ENCODE measurements at places on chromosomes 2 and 18.

- ATAC-seq: no peak
These were observed 67.6 kb upstream of the SERTAD2 start for GRCh38 chr2:64721320-64721623.

DNA sequence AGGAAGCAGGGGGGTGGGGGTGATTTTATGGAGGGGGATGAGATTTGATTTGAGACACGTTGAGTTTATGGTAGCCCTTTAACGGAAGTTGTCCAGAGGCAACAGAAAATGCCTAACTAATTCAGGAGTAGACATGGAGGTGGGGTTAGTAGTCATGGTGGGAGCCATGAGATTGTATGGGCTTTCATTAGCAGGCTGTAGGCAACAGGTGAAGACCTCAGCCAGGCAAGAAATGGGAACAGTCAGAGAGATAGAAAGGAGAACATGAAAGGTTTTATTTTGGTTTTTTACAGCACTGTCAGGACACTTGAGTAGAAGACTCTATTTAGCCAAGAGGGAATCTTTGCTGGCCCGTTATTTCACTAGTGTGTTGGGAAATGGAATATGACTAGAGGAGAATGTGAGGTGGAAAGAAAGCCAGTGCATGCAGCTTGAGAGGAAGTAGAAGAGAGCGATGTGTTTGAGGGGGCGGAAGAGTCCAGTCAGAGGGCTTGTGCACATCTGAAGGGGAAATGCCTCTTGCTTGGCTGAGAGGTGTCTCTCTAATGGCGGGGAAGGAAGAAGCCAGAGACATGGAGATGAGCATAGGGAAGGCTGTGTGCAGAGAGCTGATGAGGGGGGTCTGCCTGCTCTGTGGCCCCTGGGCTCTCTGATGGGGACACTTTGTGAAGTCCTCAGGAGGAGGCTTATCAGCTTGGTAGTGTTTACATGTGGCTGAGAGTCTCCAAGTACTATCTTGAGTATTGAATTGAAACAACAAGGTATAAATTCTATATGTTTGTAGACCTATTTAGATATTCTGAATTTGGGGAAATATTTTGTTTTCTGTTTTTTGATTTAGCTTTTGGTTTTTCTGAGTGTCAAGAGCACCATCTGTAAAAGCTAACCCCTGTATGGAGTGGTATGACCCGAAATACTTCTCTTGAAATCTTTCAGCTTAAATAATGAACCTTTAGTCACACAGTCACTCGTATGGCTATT lies 66.9 kb upstream of the ITM2C start:
- no peak for ATAC-seq

GRCh38 chr2:8501061-8501720 lies 180.7 kb upstream of the ID2 start:
- no peak for ATAC-seq

- ATAC-seq: no peak
These were observed 180.9 kb downstream of the ZBTB7C start for GRCh38 chr18:48228301-48228715.

GRCh38 chr2:31402388-31402787 lies 12.2 kb downstream of the XDH start:
- no peak for ATAC-seq

DNA sequence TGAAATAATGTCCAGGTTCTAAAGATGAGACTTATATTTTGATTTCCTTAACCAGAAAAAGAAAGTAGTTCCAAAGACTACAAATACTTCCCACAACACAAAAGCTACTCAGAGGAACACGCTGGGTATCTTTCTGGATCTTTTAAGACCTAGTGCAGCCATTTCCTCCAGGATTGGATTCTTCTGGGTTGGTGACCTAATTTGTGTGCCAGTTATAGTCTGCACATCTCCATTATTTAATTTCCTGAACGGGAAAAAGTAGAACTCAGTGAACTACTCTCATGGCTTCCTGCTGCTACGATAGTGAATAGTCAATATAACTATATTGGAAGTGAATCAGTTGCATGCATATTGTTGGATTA lies 1.5 kb downstream of the TMEM87B start:
- ATAC-seq: no peak

- ATAC-seq: no peak
These were observed 106.4 kb downstream of the ACOXL start for GRCh38 chr2:110838657-110839384.

GRCh38 chr18:36634573-36635216 lies 194.1 kb downstream of the TPGS2 start:
- peak; percentile 36 for ATAC-seq

- ATAC-seq: no peak
These were observed 387.3 kb downstream of the PLCL1 start for GRCh38 chr2:198191651-198192050.

DNA sequence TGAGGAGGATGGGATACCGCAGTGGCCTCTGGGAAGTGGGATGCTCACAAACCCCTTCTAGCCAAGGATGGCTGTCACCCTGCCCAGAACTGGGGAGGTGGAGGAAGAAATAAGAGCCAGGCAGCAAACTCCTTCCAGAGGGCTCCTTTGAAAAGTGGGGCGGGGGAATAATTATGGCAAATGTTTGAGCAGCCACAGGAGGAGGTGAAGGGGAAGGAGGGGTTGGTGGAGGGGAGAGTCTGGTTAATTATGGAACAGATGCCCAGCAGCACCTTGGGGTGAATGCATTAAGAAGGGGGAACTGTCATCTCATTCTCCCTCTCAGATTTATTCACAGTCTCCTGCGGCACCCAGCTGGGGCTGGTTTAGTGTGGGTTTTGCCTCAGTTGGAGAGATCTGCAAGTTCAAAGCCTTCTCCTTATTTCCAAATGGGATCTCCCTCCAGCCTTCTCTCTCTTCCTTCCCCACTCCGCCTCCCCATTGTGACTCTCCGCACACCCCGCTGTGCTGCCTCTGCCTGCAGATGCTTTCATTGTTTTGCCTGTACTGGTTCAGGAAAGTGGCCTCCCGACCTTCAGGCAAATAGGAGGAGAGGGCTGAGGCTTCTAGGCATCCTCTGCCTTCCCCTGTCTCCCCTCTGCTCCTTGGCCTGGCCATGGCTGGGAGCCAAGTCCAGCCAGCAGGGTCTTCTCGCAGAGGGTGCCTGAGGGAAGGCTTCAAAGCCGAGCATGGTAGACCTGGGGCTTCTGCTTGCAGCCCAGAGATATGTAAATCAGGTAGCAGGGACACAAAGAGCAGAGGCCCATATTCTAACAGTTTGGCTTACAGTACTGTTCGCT lies 457.2 kb upstream of the MEX3C start:
- no peak for ATAC-seq

DNA sequence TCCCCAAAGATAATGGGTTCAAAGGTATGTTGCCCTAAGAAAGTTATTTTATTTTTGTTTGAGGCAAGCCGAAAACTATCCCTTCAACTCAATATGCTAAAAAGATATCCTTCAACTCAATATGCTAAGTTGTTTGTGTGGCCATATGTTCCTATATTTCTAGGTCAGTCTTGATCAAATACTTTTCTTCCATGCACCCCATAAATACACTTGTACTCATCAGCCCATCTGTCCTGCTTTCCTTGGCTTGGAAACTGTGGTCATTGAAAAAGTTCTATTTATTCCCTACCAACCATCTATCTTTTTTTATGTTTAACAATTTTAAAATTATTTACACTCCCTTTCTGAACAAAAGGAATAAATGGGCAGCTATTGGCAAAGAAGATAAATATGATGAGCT lies 447.7 kb downstream of the NRXN1 start:
- no peak for ATAC-seq

- no peak for ATAC-seq
These were observed 66.5 kb downstream of the SOWAHC start for GRCh38 chr2:109680523-109681297.

DNA sequence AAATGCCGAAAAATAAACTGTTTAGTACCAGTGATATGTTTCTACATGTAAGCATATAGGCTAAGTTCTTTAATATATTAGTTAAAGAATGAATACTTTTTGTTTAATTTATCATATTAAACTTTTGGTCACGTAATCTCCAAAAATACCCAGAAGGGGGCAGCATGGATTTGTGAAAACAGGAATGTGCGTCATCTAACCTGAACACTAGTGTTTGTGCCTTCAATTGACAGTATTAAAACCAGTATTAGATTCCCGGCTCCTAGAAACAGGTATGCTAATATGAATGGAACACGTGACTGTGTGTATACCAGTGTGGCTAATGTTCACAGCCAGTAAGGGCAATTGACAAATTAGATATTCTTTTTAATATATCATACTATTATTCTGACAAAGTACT lies 51.8 kb downstream of the WDR7 start:
- ATAC-seq: peak; percentile 47

GRCh38 chr18:6728331-6728730 lies 1.2 kb upstream of the ARHGAP28 start:
- ATAC-seq: no peak

DNA sequence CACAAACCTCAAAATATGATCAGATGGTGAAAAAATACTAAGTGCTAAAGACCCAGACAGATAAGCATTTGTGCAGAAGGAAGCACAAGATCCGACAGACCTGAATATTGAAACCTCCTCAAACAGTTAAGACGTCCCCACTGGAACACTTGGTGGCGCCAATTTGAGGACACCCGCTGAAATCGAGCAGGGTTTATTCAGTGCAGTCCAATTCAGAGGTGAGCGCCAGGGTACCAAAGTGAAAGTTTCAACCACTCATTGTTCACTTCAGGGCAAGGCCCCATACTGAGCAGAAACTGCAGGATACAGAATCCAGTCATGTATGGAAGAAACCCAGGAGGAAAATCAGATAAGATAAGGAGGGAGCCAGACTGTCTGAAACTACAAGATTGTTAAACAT lies 417.6 kb downstream of the LRRTM4 start:
- ATAC-seq: no peak

GRCh38 chr18:8063733-8064132 lies 496.6 kb downstream of the PTPRM start:
- ATAC-seq: no peak

DNA sequence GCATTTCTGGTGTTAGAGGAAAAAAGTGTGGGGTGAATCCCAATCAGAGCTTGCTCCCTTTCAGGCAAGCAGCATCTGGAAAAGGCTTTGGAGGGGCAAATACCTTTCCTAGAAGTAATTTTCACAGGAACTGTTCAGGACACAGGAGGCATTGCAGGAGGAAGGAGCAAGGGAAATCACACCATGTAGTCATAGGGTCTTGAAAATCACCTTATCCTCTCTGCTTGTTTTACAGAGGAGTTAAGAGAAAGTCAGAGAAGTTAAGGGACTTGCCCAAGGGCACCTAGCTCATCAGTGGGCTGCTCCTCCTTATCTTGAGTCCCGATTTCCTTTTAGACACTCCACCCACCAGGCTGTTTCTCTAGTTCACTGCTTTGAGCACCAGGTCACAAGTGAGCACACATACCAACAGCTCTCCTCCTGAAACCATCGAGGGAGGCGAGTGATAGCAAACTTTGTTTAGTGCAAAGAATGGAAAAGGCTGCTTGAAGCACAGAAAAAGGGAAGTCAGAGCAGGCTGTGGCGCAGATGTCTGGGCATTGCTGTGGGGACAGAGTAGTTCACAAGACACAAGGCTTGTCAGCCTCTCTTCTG lies 89.2 kb upstream of the CXCR4 start:
- ATAC-seq: no peak

DNA sequence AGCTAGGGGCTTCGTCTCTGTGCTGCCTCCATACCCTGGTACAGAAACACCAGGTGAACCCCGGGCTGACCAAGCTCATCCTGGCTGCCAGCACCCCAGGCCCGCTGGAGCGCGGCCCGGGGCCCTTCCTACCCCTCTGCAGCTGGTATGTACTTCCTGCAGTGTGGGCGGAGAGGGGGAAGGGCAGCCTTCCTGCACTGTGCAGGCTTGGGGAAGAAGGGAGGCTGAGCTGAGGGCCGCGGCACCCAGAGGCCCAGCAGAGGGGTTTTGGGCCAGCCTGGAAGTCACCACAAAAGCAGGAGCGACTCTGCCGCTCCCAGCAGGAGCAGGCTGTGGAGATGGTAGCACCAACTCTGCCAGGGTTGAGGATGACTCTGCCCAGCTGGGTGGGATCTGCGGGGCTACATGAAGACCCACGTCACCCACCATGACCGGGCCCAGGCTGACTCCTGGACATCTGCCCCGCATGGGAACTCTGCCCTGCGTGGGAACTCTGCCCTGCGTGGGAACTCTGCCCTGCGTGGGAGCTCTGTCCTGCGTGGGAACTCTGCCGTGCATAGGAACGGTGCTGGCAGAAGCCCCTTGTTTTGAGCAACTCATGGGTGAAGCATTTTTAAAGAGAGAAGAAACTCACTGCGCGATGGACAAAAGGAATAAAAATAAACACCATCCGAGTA lies 273.3 kb downstream of the NDUFA10 start:
- no peak for ATAC-seq

- ATAC-seq: no peak
These were observed 34.3 kb downstream of the GATA6 start for GRCh38 chr18:22203536-22204213.

DNA sequence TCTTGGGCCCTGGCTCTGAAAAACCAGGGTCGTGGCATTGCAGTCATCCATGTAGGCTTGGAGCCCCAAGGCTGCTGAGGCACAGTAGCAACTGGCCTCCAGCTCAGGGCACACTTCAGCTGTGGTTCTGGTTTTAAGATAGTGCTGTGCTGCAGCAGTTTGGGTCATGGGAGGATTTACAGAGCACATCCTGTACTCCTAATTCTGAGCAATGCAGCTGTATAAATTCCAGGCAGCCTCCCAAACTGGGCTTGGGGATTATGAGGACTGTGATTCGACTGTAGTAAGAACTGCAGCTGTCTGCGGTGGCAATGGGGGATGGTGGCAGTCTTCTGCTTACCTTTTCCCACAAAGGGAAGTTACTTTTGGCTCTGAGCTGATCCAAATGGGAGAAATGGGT lies 536.3 kb upstream of the GCFC2 start:
- ATAC-seq: no peak

DNA sequence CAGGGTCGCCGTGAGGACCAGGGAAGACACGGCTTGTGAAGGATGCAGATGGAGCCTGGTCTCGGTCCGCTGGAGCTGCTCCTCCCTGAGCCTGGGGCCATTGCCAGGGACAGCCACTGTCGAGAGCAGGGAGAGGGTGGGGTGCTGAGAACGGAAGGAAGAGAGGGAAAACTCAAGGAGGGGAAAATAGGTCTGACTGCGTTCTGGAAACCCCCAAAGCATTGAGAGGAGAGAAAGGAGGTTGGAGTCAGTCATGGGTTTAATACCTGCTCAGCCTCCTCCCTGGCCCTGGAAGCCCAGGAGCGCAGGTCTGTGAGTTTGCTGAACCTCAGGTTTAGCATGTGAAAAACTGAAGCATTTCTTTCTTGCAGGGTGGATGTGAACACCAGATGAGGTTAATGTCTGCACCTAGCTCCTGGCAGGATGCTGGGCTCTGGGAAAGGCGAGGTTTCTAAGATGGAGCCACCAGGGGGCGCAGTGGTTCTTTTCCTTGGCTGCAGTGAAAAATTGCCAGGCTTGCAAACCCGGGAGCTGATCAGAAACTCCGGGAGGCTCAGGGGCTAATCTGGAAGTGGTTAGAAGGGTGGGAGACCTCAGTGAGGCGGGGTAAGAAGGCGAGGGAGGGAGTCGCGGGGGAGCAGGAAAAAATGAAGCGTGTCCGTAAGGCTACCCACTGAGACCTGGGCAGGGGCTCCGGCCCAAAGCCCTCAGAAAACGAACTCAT lies 33.6 kb upstream of the RNF149 start:
- ATAC-seq: peak; percentile 86

GRCh38 chr18:65411061-65411460 lies 339.8 kb upstream of the CDH7 start:
- ATAC-seq: no peak

All from SK-N-SH treated with all-trans-retinoic acid at 6 μM for 48 hours (cell line).